Activated CD8-positive, alpha-beta T cell treated with anti-CD3 and anti-CD28 coated beads, Interleukin-2, amount 10 ng/mL, durations not matched to agents 7 days and 5 days (primary cell): ENCODE measurements at places on chromosomes 3 and 15.

GRCh38 chr3:4850928-4851265 lies 128.3 kb upstream of the BHLHE40 start:
- peak; percentile 56 for DNase-seq

- DNase-seq = no peak
Observed at GRCh38 chr3:22439626-22440025, 688.6 kb upstream of the ZNF385D start.

- DNase-seq = no peak
Observed at GRCh38 chr3:131903988-131904415, 130.8 kb downstream of the CPNE4 start.

DNA sequence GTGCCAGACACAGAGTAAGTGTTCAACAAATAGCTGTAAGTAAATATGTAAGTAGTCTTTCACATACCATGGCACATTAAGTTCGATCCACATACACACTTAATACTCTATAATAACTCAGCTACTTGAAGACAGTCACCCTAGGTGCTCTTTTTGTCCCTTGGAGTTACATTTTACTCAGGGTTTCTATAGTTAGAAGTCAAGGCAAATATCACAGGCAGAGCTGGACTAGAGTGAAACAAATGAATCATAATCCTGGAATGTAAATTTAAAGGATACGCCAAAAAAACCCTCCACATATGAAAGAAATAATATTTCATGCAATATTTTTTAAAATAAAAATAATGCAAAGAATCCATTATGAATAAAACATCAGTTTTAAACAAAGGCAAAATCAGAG lies 461.8 kb downstream of the MAGI1 start:
- DNase-seq = no peak

DNA sequence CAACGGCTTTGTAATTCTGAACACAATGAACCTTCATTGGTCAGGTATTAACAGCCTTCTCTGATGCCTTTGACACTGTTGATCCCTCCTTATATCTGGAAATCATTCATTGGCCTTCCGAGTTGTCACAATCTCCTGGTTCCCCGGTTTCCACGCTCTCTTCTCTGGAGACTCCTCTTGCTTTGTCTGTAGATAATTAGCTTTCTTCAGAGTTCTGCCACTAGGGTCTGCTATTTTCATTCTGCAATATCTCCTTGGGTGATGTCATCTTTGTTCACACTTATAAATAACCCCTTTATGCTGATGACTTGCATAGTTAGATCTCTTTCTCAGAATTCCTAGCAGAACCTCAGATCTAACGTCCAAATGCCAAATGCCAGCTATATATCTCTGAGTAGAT lies 583.8 kb upstream of the ZNF717 start:
- DNase-seq = no peak

DNA sequence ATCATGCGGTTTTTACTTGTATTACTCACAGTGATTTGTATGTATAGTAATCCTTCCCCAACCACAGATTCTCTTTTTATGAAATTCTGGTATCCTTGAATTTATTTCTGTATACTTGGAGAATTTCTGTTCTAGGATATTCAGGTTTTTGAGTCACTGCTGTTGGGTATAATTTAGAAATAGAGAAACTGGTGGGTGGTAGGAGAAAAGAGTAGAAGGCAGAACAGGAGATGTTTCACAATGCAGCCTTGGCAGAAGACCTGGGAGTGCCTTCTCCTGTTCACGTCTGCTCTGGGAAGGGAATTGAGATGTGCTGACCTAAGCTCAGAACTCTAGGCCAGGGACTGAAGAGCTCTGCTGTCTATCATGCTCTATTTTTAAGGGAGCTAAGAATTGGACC lies 193.6 kb downstream of the EPHB1 start:
- DNase-seq = no peak

- DNase-seq = no peak
Observed at GRCh38 chr3:107085261-107085660, 292.0 kb upstream of the CCDC54 start.

DNA sequence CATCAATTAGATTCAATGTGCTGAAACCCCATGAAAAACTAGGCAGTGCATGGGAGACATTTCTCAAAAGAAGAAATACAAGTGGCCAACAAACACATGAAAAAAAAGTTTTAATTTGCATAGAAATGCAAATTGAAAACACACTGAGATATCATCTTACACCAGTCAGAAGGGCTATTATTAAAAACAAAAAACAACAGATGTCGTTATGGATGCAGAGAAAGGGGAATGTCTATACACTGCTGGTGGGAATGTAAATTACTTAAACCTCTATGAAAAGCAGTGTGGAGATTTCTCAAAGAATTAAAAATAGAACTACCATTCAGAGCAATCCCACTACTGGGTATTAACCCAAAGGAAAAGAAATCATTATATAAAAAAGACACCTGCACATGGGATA lies 98.7 kb downstream of the CCNL1 start:
- DNase-seq = no peak

DNA sequence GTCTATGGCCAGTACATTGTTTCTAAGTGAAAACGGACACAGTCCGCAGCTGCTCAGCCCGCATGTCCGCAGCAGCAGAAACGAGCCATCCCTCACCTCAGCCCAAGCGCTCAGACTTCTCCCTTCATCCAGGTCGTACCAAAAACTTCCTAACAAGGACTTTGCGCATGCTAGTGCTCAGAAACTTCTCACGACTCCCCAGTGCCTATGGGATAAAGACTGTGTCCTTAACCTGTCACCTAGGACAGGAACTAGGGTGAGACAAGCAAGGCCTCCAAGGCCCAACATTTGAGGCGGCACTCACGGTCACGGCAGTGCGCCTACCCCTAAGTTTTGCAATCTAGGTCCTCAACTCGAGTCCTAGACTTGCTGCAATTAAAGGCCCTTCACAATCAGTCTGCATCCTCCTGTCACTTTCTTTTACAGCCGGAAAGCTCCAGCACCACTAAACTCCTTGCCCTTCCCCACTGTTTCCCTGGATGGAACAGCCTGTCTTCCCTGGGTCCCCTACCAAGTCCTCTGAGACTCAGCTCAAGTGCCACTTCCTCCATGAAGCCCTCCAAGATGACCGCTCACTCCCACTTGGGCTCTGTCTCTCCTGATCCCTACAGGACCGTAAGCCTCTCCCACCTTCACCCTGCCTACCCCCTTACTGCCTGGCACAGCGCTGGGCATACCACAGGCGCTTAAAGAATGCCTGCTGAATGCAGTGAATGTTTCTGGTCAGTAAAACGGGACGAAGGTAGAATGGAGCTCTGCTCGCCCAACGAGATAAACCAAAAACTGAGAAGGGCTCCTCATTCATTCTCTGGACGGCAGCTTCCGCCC lies 1.2 kb downstream of the CLN6 start:
- peak; percentile 22 for DNase-seq

GRCh38 chr3:85790445-85791030 lies 831.7 kb downstream of the CADM2 start:
- no peak for DNase-seq

DNA sequence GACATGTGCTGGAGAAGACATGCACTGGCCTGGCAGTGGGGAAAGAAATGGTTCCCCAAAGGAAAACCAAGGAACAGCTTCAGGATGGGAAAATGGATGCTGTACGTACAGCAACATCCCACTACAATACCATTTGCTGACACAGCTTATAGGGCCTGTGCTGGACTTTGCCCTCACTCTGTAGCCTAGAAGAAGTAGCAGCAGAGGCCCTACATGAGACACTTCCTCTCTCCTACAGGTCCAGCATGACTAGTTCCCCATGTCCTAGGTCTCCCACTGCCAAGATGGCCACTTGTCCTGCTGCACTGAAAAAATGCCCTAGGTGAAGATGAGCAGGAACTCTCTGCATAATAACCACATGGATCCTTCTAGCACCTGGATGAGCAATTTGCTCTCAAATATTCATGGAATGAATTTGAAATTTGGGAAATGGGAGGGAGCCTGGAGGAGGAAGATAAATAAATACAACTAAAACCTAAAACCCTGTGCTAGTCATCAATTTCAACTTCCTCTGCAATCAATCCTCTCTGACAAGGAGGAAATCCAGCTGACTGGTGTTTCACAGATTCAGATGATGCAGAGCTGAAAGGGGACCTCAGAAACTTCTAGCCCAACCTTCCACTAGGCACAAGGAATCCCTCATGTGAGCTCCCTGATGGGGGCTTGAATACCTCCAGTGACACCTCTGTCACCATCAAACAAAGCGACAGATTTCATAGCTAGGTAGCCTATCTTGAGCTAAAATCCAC lies 514.3 kb upstream of the PPP2R3A start:
- no peak for DNase-seq

GRCh38 chr3:185150561-185150960 lies 2.3 kb downstream of the C3orf70 start:
- no peak for DNase-seq

DNA sequence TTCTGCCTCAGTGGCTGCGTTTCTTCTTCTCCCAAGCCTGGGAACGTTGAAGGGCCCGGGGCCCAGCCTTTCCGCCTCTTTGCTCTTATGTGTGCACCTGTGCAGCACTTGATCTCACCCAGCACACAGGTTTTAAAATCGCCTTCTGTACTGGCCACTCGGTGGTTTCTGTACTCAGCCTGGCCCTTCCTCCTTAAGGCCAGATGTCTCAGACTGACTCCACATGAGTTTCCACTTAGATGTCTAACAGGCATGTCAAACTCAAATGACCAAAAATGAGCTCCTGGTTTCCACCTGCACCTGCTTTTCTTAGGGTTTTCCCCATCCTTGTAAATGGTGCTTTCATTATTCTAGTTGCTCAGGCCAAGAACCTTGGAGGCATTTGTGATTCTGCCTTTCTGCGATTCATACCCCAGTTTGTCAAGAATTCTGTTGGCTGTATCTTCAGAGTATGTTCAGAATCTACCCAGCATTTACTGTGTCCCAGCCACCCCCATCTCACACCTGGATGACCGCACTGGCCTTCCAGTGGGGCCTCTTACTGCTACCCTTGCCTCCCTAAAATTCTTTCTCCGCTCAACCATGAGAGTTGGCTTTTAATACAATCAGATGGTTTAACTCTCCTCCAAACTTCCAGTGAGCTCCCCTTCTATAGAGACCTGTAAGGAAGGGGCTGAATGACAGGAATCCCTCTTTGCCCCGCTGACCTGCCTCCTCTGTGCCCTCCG lies 2.2 kb upstream of the TRAK1 start:
- DNase-seq = no peak

DNA sequence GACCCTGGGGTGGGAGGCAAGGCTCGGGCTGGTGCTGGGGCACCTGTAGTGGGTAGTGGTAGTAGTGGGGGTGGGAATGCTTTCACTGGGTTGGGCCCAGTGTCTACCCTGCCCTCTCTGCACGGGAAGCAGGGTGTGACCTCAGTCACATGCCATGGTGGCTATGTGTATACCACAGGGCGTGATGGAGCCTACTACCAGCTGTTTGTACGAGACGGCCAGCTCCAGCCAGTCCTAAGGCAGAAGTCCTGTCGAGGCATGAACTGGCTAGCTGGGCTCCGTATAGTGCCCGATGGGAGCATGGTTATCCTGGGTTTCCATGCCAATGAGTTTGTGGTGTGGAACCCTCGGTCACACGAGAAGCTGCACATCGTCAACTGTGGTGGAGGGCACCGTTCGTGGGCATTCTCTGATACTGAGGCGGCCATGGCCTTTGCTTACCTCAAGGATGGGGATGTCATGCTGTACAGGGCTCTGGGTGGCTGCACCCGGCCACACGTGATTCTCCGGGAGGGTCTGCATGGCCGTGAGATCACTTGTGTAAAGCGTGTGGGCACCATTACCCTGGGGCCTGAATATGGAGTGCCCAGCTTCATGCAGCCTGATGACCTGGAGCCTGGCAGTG lies 5.2 kb downstream of the DALRD3 start:
- no peak for DNase-seq

GRCh38 chr3:59049671-59050331 lies at the start of gene CFAP20DC:
CFAP20DC (minus strand) TSS chr3:59050025; CDS start chr3:59049631, 394 bp downstream.
- peak; percentile 96 for DNase-seq

DNA sequence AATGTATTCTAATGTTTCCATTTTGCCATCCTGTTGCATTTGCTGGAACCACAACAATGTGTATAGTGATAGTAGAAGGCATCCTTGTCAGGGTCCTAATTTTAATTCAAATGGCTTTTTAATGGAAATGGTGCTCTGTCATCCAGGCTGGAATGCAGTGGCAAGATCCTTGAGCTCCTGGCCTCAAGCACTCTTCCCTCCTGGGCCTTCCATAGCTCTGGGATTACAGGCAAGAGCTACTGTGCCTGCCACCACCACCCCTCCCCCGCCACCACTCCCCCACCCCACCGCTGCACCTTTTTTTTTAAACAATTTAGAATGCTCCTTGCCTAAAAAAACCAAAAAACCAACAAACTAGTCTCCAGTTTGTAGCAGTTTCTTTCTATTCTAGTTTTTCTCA lies 15.2 kb upstream of the IQCF6 start:
- no peak for DNase-seq

- DNase-seq = no peak
Observed at GRCh38 chr15:39631357-39631756, 50.5 kb downstream of the THBS1 start.
